ENCODE measurements at places on chromosomes 12 and 14. TPM values are rescaled to one million over a fixed set of nuclear protein-coding genes. Genes with fewer than 3 reads are reported as not detected.

The PARPBP gene
- 44.6 TPM for total RNA-seq

The SMAGP gene
- 8.2 TPM for total RNA-seq

The ATF1 gene
- total RNA-seq: 17.5 TPM

The LACRT gene
- total RNA-seq: not detected

- H3K4me1 ChIP-seq: no peaks in the 10 kb centered on the region
- H3K36me3 ChIP-seq: no peaks in the 10 kb centered on the region
- no peak overlapping the region for H3K27ac ChIP-seq
- H3K4me3 ChIP-seq: no peak overlapping the region
- DNase-seq: no peak
- H3K27me3 ChIP-seq: no peaks in the 10 kb centered on the region
These were observed 12.8 kb upstream of the PALS1 start for GRCh38 chr14:67228325-67228984.

- no peaks in the 10 kb centered on the region for H3K27me3 ChIP-seq
- peaks cover 3% of the 10 kb centered on the region for H3K36me3 ChIP-seq
- no peak overlapping the region for H3K4me3 ChIP-seq
These were observed 42.7 kb downstream of the GTF2A1 start for GRCh38 chr14:81178063-81178462.

- DNase-seq: peak; percentile 21
- no peaks in the 10 kb centered on the region for H3K4me1 ChIP-seq
- no peaks in the 10 kb centered on the region for H3K27me3 ChIP-seq
- H3K27ac ChIP-seq: no peak overlapping the region
- no peak overlapping the region for H3K4me3 ChIP-seq
- no peaks in the 10 kb centered on the region for H3K36me3 ChIP-seq
These were observed 319.5 kb upstream of the DIO3 start for GRCh38 chr14:101241807-101242278.

DNA sequence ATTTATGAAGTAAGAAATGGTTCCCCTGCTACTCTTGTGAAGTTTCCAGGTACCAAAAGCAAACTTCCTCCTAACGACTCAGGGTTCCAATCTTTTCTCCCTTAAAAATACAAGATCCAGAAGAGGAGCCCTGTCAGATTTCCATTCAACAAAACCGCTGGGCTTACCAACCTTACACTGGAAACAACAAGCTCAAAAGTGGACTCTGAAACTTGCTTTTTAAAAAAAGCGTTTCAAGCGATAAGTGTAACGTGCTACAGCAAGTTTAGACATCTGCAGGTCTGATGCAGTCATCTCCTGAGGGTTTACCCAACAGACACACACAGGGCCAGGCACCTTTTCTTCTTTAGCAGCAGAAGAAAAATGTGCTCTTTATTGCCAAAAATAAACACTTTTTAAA, 6.9 kb upstream of the CREBL2 start:
- H3K27me3 ChIP-seq: no peaks in the 10 kb centered on the region
- no peak for DNase-seq
- H3K4me3 ChIP-seq: no peak overlapping the region

DNA sequence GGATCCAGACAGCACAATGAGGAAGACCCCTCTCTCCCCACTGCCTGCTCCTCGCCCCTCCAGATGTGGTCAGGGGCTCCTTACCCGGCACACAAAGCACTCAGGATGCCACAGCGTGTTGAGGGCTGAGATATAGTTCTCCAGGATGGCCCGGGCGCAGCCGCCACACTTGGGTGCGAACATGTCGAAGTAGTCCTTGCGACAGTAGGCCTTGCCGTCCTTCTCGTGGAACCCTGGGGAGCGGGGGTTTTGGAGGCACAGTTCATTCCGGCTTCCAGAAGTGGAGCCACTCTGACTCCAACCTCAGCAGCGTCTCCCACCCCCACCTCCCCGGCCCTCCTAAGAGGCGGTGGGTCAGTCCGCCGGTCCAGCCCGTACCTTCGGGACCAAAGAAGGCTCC, 12.8 kb upstream of the RPLP0 start:
- H3K27me3 ChIP-seq: no peaks in the 10 kb centered on the region
- peaks cover 13% of the 10 kb centered on the region for H3K36me3 ChIP-seq
- H3K4me3 ChIP-seq: no peak overlapping the region
- no peak overlapping the region for H3K27ac ChIP-seq

DNA sequence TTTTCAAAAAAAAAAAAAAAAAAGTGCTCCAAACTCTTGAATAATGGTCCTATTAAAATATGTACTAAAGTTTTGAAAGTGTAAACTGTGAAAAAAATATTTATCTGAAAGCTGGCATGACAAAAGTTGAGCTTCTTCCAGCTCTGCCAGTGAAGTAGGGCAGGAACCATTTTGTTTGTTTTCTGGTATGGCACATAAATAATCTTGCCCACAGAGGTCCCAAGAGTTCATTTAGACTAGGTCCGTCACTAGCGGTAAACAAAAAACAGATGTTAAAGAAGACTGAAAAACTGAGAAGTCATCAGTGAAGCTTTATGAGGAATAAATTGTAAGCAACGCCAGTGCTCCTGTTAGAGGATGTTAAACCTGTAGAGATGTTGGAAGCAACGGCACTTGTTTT, 7.0 kb downstream of the ERP27 start:
- H3K27ac ChIP-seq: no peak overlapping the region
- no peak overlapping the region for H3K4me3 ChIP-seq
- no peaks in the 10 kb centered on the region for H3K36me3 ChIP-seq
- H3K4me1 ChIP-seq: peaks cover 9% of the 10 kb centered on the region

GRCh38 chr12:93612776-93613175, 40.3 kb downstream of the SOCS2 start:
- no peaks in the 10 kb centered on the region for H3K36me3 ChIP-seq
- DNase-seq: peak; percentile 53
- H3K27ac ChIP-seq: no peak overlapping the region
- H3K27me3 ChIP-seq: no peaks in the 10 kb centered on the region
- H3K4me1 ChIP-seq: peaks cover 33% of the 10 kb centered on the region
- no peak overlapping the region for H3K4me3 ChIP-seq

DNA sequence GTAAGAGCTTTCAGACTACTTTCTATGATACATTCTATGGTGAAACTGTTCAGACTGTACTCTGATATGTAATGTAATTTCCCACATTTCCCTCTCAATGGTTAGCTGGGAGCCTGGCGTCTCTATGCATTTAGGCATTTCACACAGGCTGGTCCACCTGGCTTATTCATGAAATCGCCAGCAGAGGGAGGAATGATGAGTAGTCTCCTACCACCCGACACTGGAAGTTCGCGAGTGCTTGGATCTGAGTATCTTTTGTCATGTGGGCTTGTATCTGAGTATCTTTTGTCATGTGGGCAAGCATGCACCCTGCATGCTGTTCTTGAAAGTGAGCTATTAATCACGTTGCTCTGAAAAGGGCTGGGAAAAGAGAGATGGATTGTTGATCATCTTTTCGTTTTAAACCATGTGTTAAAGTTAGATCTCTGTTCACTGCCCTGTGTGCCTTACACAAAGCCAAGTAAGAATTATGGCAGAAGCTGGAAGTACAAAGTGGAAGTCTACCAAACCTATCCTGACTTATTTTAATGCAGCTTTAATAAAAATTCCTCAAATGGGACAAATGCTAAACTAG, 235.0 kb downstream of the ATP23 start:
- H3K27me3 ChIP-seq: no peaks in the 10 kb centered on the region
- H3K36me3 ChIP-seq: no peaks in the 10 kb centered on the region
- no peaks in the 10 kb centered on the region for H3K4me1 ChIP-seq
- no peak overlapping the region for H3K27ac ChIP-seq

GRCh38 chr14:37623971-37624370, 28.5 kb downstream of the TTC6 start:
- peaks cover 69% of the 10 kb centered on the region for H3K27me3 ChIP-seq
- DNase-seq: no peak
- no peak overlapping the region for H3K27ac ChIP-seq
- no peaks in the 10 kb centered on the region for H3K36me3 ChIP-seq

DNA sequence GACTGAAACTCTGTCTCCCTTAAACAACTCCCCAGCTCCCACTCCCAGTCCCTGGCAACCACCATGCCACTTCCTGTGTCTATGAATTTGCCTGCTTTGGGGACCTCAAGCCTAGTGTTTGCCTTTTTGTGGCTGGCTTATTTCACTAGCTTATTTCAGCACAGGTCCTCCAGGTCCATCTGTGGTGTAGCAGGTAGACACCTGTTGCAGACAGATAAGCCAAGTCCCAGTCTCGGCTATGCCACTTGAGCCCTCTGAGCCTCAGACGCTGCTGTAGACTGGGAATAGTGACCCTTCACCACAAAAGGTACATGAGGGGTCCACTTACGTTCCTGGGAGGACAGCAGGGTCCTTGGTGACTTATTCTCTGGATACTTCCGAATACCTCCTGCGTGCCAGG, 24.4 kb upstream of the KLC1 start:
- no peak for DNase-seq
- no peaks in the 10 kb centered on the region for H3K27me3 ChIP-seq
- H3K4me3 ChIP-seq: no peak overlapping the region
- H3K27ac ChIP-seq: no peak overlapping the region
- H3K36me3 ChIP-seq: no peaks in the 10 kb centered on the region

- H3K4me3 ChIP-seq: peak overlapping the region; percentile 40
- DNase-seq: peak; percentile 45
- H3K36me3 ChIP-seq: no peaks in the 10 kb centered on the region
- H3K27ac ChIP-seq: 0 out of 2 replicates have a peak overlapping the region, but pooled peaks have one; percentile 45
- no peaks in the 10 kb centered on the region for H3K27me3 ChIP-seq
- 0 out of 2 replicates have a peak, but pooled peaks cover 11% of the 10 kb centered on the region for H3K4me1 ChIP-seq
These were observed 34.7 kb upstream of the VASH1 start for GRCh38 chr14:76726551-76726970.

All from GM23338 (cell line).